Activated T-helper 1 cell treated with anti-CD3 and anti-CD28 coated beads, Interleukin-2, amount 50 U/mL, for 16 hours (primary cell): ENCODE measurements at places on chromosomes 7 and 10.

DNA sequence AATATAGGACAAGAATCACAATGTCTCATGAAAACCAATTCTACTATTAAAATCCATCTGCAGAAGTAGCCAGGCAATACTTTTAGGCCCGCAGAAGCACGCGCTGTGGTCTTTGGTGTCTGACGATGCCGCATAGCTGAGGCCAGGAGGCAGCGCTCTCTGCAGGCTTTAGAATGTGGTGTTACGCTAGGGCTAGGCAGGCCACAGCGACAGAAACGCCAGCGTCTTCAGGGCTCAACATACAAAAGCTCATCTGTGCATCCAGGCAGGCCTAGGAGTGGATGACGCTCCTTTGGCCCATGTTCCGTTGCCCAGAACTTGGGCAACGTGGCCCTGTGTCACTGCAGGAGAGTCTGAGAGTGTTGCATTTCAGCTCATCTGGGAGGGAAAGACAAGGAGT is 601.1 kb upstream of the FOXK1 start:
- DNase-seq, result no peak

DNA sequence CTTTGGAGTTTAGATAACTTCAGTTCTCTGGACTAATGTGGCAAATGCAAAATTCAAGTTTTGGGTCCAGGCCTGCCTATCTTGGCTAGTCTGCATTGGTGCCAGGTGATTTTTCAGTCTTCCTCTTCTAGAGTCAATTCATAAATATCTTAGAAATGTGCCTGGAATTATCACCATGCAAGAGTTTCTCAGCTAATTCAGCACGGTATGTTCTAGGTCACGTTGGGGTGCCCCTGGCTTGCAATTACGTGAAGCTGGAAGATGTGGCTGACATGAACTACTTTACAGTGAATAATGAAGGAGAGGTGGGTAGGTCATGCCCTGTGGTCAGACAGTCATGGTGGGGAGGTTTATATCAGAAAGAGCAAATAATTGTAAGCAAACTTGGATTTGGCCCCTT is 25.0 kb downstream of the ZDHHC6 start:
- no peak for DNase-seq

DNA sequence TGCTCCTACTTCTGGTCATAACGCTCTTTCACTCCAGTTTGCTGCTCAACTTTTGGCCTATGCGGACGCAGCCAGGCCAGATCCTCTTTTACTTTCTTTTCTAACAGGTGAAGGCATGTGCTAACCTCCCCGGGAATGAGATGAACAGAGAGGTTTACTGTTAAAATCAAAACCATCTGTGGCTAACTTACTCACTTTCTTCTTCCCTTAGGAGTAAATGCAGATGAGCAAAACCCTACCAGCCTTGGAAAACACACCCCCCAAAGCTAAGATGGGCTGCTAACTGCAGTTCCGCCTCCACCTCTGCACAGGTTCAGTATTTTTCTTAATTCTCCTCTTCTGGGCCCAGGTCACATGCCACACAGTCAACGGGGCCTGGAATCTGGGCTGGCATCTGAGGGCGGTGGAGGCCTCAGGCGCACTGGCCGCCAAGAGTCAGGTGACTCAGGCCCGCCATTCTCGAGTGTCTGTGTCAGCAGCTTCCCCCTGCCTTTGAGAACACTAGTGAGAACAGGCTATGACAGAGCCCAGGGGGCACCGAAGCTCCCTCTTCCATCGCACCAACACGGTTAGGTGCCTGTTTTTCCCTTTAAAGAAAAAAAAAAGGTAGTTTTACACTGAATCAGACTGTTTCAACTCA is 11.1 kb downstream of the FAM53B start:
- DNase-seq, result no peak

GRCh38 chr7:3158341-3158760 is 114.7 kb upstream of the CARD11 start:
- no peak for DNase-seq

DNA sequence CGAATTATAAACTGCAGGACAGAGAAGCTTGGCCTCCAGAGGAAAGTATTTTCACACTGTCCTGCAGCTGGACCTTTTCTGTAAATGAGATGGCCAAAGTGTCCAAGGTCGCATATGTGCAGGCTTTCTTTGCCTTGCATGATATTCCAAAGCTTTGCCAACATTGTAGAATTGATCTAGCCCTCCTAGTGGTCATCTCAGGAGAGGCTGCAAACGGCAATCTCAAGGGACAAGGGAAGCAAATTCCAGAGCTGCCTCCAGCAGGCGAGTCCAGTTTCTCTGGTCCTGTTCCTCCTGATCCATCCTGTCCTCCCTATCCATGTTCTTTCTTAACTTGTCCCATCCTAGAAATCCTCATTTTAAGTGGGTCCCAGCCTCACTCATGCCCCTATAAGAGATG is 373.4 kb upstream of the PCDH15 start:
- DNase-seq, result no peak

DNA sequence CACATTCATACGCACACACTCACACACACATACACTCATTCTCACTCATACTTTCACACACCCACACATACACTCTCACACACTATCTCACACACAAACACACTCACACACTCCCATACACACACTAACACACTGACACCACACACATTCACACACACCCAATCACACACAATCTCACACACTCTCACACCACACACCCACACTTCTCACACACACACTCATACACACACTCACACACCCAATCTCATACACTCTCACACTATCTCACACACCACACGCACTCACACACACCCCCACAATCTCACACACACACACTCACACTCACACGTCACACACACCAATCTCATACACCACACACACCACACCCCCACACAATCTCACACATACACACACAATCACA is 71.0 kb downstream of the GLRX3 start:
- DNase-seq, result no peak

- no peak for DNase-seq
Measured at GRCh38 chr10:86969421-86970041, 1.2 kb downstream of the ADIRF start.

GRCh38 chr7:91031757-91032156 is 232.5 kb upstream of the FZD1 start:
- DNase-seq, result no peak
